PC-3 (cell line): ENCODE measurements at places on chromosomes 5 and 9. TPM values are rescaled to one million over a fixed set of nuclear protein-coding genes. Genes with fewer than 3 reads are reported as not detected.

IL4 gene
- total RNA-seq = not detected in 2 replicates

TBCA gene
- total RNA-seq = 108 and 119 TPM in 2 replicates

- H3K4me3 ChIP-seq = no peak overlapping the region
- no peaks in the 10 kb centered on the region for H3K4me1 ChIP-seq
- H3K27me3 ChIP-seq = peaks cover 21% of the 10 kb centered on the region
- H3K27ac ChIP-seq = no peak overlapping the region
- H3K36me3 ChIP-seq = no peaks in the 10 kb centered on the region
Observed at GRCh38 chr5:167507463-167508233, 783.8 kb upstream of the WWC1 start.

DNA sequence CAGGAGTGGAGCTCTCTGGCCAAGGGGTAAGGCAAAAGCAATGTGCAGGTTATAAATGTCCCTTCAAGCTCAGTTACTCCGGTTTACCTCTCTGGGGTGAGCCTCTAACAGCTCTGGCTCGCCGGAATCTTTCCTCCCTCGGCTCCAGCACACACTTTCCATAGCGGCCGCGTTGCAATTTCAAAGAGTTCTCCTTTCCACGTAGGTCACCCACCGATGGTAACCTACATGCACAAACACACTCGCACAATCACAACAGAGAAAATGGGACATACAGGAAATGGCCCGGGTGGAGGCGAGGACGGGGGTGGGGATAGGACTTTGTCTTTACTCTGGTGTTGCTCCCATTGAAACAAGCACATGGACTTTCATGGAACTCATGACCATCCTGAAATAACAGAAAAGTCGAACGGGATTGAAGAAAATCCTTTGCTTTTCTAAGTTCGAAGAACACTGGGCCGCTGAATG lies 1.2 kb downstream of the LHFPL2 start:
- 0 out of 2 replicates have a peak, but pooled peaks cover 4% of the 10 kb centered on the region for H3K36me3 ChIP-seq
- peaks cover 26% of the 10 kb centered on the region for H3K4me1 ChIP-seq
- DNase-seq = peak; percentile 37
- peak overlapping the region; percentile 70 for H3K27ac ChIP-seq
- H3K27me3 ChIP-seq = no peaks in the 10 kb centered on the region

GRCh38 chr9:8684978-8685708 lies 885.6 kb upstream of the DMAC1 start:
- no peaks in the 10 kb centered on the region for H3K4me1 ChIP-seq
- H3K27me3 ChIP-seq = no peaks in the 10 kb centered on the region
- DNase-seq = no peak
- no peaks in the 10 kb centered on the region for H3K36me3 ChIP-seq

SLC25A2 gene
- total RNA-seq = 0.18 and 0.40 TPM in 2 replicates

DNA sequence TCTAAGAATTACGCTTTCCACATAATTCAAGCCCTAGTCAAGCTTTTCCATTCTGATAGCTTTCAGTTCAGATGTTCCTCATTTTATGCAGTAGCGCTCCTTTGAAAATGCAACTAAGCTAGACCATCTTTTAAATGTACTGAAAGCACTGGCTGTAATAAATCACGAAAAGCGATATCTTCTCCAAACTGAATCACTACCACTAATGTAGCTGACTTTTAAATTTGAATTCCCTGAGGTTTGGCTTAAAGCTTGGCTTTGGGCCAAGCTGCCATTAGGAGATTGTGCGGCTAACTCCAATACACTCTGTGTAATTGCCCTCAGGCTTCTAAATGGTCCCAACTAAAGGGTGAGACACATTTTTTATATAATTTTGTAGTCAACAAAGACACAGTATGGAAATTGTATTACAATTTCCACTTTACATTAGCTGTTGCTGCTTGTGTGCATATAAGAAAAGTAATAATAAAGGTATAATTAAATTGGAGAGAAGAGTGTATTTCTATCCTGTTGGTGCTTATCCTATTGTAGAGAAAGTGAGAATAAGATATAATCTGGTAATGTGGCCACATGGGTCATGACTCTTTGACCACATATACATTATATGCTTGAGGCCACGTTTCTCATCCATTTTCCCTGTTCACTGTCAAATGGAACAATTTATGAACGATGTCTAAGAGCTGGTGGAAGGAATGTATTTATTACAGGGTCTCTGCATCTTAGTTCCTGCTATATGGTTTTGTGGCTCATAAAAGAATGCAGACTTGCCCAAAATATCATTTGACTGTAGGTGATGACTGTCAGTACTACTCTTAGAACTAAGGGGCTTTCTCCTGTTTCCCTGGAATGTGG lies 118.7 kb upstream of the TAF11L2 start:
- no peaks in the 10 kb centered on the region for H3K27me3 ChIP-seq
- H3K36me3 ChIP-seq = no peaks in the 10 kb centered on the region
- peak; percentile 76 for DNase-seq
- H3K4me3 ChIP-seq = no peak overlapping the region

DNA sequence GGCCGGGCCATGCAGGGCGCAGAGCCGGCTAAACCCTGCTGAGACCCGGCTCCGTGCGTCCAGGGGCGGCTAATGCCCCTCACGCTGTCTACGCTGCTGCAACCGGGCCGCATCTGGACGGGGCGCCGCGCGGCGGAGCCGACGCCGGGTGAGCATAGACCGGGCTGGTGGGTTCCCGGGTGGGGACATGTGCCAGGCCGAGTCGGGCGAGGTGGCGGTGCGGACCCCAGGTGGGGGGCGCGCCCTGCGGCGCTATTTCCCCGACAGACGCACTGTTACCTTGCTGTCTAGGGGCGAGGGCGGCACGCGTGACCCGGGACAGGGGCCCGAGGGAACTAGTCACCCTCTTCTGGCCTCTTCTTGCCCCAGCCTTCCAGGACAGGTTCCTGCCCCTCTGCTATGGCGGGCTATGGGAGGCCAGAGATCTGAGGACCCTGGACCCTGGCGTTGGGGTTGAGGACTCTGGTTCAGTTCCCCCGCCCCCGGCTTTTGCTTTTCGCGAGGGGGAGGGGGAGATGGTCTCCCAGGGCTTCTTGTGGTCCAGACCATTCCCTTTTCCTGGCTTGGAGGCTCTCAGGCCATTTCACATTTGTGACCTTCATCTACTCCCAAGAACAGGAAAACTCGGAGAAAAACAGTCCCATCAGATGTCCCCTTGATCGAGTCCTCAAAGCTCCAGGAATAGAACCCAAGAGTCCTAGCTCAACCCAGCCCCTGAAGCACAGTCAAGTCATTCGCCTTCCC lies 536 bp downstream of the SLC27A4 start:
- no peaks in the 10 kb centered on the region for H3K4me1 ChIP-seq
- no peak for DNase-seq
- no peaks in the 10 kb centered on the region for H3K27me3 ChIP-seq
- H3K4me3 ChIP-seq = peak overlapping the region; percentile 84
- 0 out of 2 replicates have a peak overlapping the region, but pooled peaks have one; percentile 18 for H3K27ac ChIP-seq
